Bronchus fibroblast of lung (primary cell): ENCODE measurements at places on chromosomes 4 and X. TPM values are rescaled to one million over a fixed set of nuclear protein-coding genes. Genes with fewer than 3 reads are reported as not detected.

The WNK3 gene
- total RNA-seq, result 0.45 and 0.50 TPM in 2 replicates

The DTHD1 gene
- not detected in 2 replicates for total RNA-seq

The CYLC1 gene
- not detected in 2 replicates for total RNA-seq

The NAT8L gene
- total RNA-seq, result under 0.01 TPM in 1 of 2 replicates, not detected in the other

The FOXO4 gene
- total RNA-seq, result 2.4 and 2.9 TPM in 2 replicates

The PCDH10 gene
- 1.3 and 2.2 TPM in 2 replicates for total RNA-seq

The NLRP2B gene
- not detected in 2 replicates for total RNA-seq

The PABPC1L2A gene
- not detected in 2 replicates for total RNA-seq
